ENCODE measurements at places on chromosomes 11 and 22.
A peak's percentile ranks its signal among the peaks of the same experiment; 100 is the strongest.

GRCh38 chr11:2810411-2811205 is 75.0 kb downstream of the CDKN1C start:
- no peak for DNase-seq

DNA sequence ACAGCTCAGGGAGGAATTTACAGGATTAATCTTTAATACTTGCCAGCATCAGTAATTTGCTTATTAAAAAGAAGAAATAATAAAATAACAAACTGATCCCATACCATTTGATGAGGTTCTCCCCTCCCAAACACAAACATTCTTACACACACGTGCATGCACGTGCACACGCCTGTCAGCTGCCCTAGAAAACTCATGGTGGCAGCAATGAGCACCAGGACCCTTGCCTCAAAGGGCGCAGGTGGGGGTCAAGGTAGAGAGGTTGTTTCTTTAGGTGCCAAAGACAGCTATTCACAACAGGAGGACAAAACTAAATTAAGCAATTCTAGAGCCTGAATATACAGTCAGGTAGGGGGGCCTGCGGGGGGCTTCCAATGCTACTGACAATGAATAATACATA is 219.3 kb downstream of the BUD13 start:
- no peak for DNase-seq

- no peak for DNase-seq
These were observed 58.3 kb downstream of the LDLRAD3 start for GRCh38 chr11:36002196-36002595.

DNA sequence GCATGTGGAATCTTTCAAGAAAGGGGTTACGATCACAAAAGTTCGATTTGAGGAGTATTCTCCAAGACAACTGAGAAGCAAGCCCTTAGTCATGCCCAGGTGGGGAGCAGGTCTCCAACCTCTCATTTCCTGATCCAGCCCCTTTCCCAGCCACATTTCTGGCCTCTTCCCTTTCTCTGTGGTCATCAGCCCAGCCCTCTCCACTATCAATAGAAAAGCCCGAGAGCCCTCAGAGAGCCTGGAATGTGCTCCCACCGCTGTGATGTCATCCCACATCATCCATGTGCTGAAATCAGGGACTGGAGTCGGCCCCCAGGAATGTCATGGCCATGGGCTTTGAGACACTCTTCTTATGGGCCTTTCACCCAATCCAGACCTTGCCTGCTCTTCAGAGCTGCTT is 62.6 kb downstream of the KCNJ1 start:
- no peak for DNase-seq

DNA sequence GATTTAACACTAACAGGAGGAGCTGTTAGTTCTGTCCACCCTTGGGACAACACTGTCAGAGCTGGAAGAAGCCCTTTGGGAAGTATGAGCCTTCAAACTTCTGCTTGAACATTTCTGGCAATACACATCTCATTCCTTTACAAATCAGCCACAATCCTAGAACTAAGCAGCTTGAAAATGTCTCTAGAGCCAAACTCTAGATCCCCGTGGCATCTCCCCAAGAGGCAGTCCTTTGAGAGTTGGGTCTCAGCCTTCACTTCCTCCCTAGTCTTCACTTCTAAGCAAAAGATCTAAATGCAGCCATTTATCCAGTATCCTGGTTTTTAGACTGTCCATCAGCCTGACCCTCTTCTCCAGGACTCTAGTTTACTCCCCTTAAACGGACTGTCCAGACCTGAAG is 26.9 kb downstream of the ARFGAP2 start:
- no peak for DNase-seq

DNA sequence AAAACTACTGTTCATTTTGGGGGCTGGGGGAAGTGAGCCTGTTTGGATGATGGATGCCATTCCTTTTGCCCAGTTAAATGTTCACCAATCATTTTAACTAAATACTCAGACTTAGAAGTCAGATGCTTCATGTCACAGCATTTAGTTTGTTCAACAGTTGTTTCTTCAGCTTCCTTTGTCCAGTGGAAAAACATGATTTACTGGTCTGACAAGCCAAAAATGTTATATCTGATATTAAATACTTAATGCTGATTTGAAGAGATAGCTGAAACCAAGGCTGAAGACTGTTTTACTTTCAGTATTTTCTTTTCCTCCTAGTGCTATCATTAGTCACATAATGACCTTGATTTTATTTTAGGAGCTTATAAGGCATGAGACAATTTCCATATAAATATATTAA is 87.1 kb upstream of the BIRC3 start:
- DNase-seq, result no peak

GRCh38 chr11:121439337-121439736 is 12.8 kb upstream of the SORL1 start:
- no peak for DNase-seq

- no peak for DNase-seq
These were observed 112.6 kb downstream of the CADM1 start for GRCh38 chr11:115391598-115391997.

GRCh38 chr11:85955531-85955930 is 100.3 kb downstream of the CCDC83 start:
- DNase-seq, result no peak

- DNase-seq, result no peak
These were observed 31.7 kb upstream of the NAV2 start for GRCh38 chr11:19680829-19681368.

DNA sequence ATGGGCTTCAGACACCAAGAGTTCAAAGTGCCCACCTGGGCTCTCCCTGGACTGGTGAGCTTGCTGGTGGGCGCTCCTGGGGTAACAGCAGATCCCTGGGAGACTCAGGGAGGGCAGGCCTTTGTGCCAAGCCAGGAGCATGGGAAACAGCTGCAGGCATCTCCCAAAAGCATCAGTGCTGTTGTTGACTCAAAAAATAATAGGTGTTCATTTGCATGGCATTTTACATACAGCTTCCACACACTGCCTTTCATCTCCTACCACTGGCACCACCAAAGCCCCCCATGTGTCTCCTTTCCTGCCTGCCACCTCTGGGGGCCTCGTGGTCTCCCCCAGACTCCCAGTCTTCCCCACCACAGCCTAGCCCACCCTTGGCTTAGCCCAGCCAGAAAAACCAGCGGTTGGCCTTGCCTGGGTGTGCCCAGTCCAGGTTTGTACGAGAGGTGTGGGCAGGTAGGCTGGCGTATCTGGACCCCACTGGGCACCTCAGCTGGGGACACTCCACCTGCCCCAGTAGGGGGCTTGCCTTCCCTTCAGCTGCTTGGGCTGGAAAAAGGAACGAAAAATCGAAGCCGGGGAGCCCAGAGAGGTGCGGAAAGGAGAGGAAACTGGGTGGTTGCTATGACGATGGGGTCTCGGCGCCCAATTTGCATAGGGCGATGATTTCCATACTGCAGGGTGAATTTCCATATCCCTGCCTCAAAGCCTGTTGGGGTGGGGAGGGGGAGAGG is 15.0 kb downstream of the POU2F3 start:
- DNase-seq, result no peak

DNA sequence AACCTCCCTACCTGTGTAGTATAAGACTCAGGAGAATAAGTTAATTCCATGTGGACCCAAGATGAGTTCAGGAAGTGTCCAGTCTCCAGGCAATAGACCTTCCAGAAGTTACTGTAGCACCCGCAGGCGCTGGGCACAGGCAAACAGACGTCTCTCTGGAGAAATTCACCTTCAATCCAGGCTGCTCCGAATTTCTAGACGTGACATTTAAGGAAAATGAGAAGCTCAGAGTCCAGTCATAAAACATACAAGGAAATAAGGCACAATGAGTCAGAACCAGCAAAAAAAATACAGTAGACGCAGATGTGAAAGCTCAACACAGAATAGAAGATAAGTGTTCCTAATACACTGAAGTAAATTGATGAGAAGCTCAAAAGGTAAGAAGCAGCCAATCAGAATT is 14.2 kb downstream of the NADSYN1 start:
- no peak for DNase-seq

DNA sequence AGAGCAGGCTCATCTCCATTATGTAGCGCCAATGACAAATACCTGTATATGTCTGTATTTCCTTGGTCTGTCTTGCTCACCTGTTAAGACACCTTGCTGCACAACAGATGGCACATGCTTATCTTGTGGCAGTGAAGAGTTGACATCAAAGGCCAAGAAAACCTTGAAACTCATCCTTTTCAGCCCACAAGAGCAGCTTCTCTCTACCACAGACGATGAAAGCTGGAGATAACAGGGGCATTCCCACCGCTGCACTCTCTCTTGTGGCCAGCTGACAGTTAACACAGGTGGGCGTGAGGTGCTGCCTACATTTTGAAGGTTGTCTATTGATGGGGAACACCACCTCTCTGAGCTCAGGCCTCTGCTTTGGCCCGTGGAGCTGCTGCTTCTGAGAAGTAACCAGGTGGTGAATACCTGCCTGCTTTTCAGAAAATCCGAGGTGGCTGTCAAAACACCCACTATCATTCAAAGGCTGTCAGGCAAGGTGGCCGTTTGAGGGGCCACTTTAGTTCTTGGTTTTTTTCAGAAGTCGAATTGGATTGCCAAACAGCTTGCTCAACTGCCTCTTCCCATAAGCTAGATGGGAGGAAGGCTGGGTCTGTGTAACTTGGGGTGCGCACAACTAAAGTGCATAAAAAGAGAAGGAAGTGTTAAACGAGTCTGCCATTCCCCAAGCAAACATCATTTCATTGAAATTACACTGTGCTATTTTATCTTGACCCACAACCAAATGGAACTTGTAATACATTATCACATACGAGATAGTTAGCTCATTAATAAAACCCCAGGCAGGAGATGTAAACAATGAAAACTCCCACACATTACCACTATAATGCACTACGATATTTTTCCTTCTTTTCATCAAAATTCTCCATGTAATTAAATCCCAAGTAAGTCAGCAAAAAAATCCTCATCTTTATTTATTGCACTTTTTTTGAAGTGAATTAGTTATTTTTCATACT is 87.1 kb upstream of the RAG2 start:
- no peak for DNase-seq

- no peak for DNase-seq
These were observed 90.0 kb downstream of the AMOTL1 start for GRCh38 chr11:94858012-94858705.

DNA sequence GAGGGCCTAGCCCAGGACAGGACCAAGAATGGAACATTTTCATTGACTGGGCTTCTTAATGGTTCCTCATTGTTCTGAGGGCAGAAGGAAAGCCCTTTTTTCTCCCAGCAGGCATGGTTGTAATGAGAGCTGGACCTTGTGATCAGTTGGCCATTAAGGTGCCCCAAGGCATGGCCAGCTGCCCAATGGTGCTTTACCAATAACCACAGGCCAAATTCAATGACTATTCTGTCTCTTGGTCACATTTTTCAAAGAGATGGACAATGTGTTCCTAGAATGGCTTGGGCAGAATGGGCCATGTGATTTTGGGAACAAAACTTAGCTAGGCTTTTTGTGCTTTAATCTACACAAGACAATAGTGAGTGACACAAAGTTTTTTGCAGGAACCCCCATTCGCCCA is 7.3 kb downstream of the NAV2 start:
- no peak for DNase-seq

- no peak for DNase-seq
These were observed 118.1 kb downstream of the BBOX1 start for GRCh38 chr11:27158456-27159334.

DNA sequence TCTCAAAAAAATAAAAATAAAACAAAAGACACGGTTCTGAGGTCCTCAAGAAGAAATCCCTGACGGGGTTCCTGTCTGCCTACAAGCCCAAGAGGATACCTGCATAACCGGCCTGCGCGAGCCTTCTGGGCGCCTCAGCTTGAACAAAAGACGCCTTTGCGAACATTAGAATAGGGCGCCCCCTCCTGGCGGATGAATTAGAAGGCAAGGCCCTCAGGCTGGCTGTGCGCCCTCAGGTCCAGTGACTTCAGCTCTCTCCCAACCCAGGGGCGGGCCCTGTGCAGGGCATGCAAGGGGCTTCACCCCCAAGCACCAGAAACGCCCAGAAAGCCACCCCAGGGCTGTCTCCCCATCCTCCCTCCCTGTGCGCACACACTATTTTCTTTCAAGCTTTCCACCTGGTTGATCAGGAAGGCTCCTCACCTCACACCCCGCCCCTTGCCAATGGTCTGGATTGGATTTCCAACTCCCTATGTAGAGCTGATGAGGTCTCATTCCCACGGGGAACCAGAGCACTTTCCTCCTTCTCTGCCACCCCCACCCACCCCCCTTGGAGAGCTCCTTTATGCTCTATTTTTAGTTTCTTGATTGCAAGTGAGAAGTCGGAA is 273.3 kb downstream of the BUD13 start:
- peak; percentile 62 for DNase-seq

DNA sequence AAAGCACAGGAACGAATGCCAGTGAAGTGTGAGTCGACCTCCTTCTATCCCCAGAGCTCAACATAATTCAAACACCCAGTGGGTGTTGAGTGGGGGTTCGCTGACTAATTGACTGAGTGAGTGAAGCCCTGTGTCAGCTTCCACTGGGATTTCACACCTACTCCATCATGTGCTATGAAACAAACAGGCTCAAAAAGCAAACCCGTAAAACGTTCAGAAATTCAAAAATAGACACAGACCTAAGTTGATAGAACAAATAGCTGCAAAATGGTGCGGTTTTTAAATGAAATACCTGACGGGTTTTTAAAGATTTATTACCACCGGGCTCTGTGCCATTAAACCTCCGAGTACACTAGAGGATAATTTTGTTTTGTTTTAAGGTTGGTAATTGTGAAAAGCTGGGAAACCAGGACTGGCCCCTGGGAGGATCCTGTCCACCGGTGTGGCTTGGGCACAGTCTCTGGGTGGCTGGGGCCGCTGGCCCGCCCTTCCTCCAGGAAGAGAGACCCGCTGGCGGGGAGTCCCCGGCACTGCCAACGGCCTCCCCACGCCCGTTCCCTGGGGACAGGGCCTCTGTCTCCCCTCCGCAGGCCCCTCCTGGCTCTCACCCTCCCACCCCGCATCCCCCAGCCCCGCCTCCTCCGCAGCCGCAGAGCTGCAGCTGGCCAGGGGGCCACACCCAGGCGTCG is 13.6 kb downstream of the KCNJ5 start:
- no peak for DNase-seq

- DNase-seq, result no peak
These were observed 462.4 kb upstream of the LRRC4C start for GRCh38 chr11:41921746-41922390.

GRCh38 chr11:69538854-69539253 is 57.4 kb downstream of the LINC01488 start:
- DNase-seq, result no peak

GRCh38 chr11:106879029-106879428 is 139.2 kb downstream of the GUCY1A2 start:
- DNase-seq, result no peak

- no peak for DNase-seq
These were observed 500.6 kb downstream of the ETS1 start for GRCh38 chr11:128086794-128087193.

GRCh38 chr22:37314315-37315074 is 32.2 kb downstream of the CYTH4 start:
- no peak for DNase-seq

DNA sequence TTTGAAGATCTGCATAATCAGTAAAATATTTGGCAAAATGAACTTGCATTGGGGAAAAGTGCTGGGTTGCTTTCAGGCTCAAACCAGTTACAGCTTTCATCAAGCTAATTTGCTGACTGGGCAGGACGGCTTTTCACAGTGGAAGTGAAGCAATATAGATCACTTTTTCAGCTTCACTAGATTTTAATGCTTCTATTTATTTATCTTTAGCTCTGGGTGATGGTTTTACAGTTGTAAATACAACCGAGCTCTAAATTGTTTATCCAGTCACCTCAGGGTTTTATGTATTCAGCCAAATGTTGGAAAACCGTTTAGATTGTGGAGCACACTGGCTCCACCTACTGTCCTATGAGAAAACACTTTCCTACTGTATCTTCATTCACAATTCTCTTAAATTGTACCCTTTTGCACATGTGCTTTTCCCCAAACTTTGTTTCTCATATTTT is 58.2 kb downstream of the ACER3 start:
- no peak for DNase-seq

All from stimulated activated CD4-positive, alpha-beta T cell treated with anti-CD3 and anti-CD28 coated beads, Interleukin-12 subunit alpha, Interleukin-12 subunit beta, amount 100 ng/mL, for 24 hours (primary cell).